Testis (tissue), 5 donors: ENCODE measurements at places on chromosomes 6 and 20. TPM values are rescaled to one million over a fixed set of nuclear protein-coding genes. Genes with fewer than 3 reads are reported as not detected.
A peak's percentile ranks its signal among the peaks of the same experiment; 100 is the strongest.

Gene MLIP
- total RNA-seq = 0.43 TPM

Gene ADGRB3
- 4.3 TPM for total RNA-seq

Gene MLN
- total RNA-seq = not detected

Gene PTGIS
- total RNA-seq = 13.0 TPM

Gene DPPA5
- 0.94 TPM for total RNA-seq

Gene LRFN2
- total RNA-seq = 1.6 TPM

Gene SAMD5
- total RNA-seq = 27.9 TPM

Gene RAET1G
- not detected for total RNA-seq

Gene C20orf144
- total RNA-seq = 119 TPM

Gene PAX1
- total RNA-seq = not detected

Gene CYP39A1
- 13.5 TPM for total RNA-seq

Gene TMX4
- total RNA-seq = 290 TPM

Gene ZSCAN12
- 12.3 TPM for total RNA-seq

Gene WFDC12
- total RNA-seq = not detected

Gene NOX3
- not detected for total RNA-seq

Gene FUT9
- 0.24 TPM for total RNA-seq

- H3K27me3 ChIP-seq = no peaks in the 10 kb centered on the region
- no peak for DNase-seq
- no peak overlapping the region for H3K27ac ChIP-seq
- H3K4me1 ChIP-seq = no peaks in the 10 kb centered on the region
- no peak overlapping the region for H3K4me3 ChIP-seq
Observed at GRCh38 chr6:127453845-127454619, 5.2 kb downstream of the KIAA0408 start.

- H3K4me1 ChIP-seq = no peaks in the 10 kb centered on the region
- no peaks in the 10 kb centered on the region for H3K27me3 ChIP-seq
- H3K36me3 ChIP-seq = no peaks in the 10 kb centered on the region
- H3K27ac ChIP-seq = no peak overlapping the region
Observed at GRCh38 chr6:5174244-5174643, 86.5 kb downstream of the LYRM4 start.

GRCh38 chr6:36688739-36689075, 8.9 kb upstream of the RAB44 start:
- H3K27me3 ChIP-seq = no peaks in the 10 kb centered on the region
- H3K27ac ChIP-seq = no peak overlapping the region
- DNase-seq = no peak
- H3K4me3 ChIP-seq = no peak overlapping the region
- H3K4me1 ChIP-seq = peaks cover 10% of the 10 kb centered on the region
- H3K36me3 ChIP-seq = no peaks in the 10 kb centered on the region

- H3K36me3 ChIP-seq = no peaks in the 10 kb centered on the region
- no peak for DNase-seq
- H3K4me3 ChIP-seq = no peak overlapping the region
- H3K27ac ChIP-seq = no peak overlapping the region
- no peaks in the 10 kb centered on the region for H3K27me3 ChIP-seq
- H3K4me1 ChIP-seq = no peaks in the 10 kb centered on the region
Observed at GRCh38 chr20:51064137-51064536, 41.2 kb upstream of the KCNG1 start.

DNA sequence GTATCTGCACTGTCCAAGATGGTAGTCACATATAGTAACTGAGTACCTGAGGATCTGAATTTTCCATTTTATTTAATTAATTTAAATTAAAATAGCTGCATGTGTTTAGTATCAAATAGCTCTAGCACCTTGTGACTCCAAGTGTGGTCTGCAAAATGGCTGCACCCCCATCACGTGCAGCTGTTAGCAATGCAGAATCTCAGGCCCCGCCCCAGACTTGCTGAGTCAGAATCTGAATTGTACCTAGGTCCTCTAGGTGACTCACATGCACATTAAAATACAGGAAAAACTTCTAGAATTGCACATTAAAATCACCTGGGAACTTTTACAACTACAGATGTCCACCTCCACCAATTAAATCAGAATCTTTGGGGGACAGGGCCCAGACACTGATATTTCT, 19.2 kb upstream of the FAM83C start:
- DNase-seq = no peak
- no peaks in the 10 kb centered on the region for H3K36me3 ChIP-seq
- peaks cover 14% of the 10 kb centered on the region for H3K4me1 ChIP-seq
- no peaks in the 10 kb centered on the region for H3K27me3 ChIP-seq

- H3K36me3 ChIP-seq = no peaks in the 10 kb centered on the region
- H3K27ac ChIP-seq = peak overlapping the region; percentile 74
- peaks cover 71% of the 10 kb centered on the region for H3K4me1 ChIP-seq
- H3K27me3 ChIP-seq = no peaks in the 10 kb centered on the region
- no peak overlapping the region for H3K4me3 ChIP-seq
Observed at GRCh38 chr6:42306439-42307140, 88.9 kb upstream of the MRPS10 start.

- no peak overlapping the region for H3K27ac ChIP-seq
- no peak overlapping the region for H3K4me3 ChIP-seq
- H3K4me1 ChIP-seq = no peaks in the 10 kb centered on the region
- no peak for DNase-seq
- no peaks in the 10 kb centered on the region for H3K27me3 ChIP-seq
Observed at GRCh38 chr6:4884646-4885340, 108.6 kb downstream of the CDYL start.

GRCh38 chr20:41437836-41438235, 71.2 kb upstream of the EMILIN3 start:
- H3K36me3 ChIP-seq = no peaks in the 10 kb centered on the region
- H3K4me1 ChIP-seq = no peaks in the 10 kb centered on the region
- H3K27me3 ChIP-seq = no peaks in the 10 kb centered on the region
- no peak overlapping the region for H3K27ac ChIP-seq
- no peak for DNase-seq

- H3K4me3 ChIP-seq = no peak overlapping the region
- no peak for DNase-seq
- no peaks in the 10 kb centered on the region for H3K36me3 ChIP-seq
- no peaks in the 10 kb centered on the region for H3K4me1 ChIP-seq
- no peak overlapping the region for H3K27ac ChIP-seq
Observed at GRCh38 chr6:133871131-133871530, 17.8 kb upstream of the TCF21 start.

- H3K36me3 ChIP-seq = no peaks in the 10 kb centered on the region
- H3K27me3 ChIP-seq = no peaks in the 10 kb centered on the region
- no peak for DNase-seq
- H3K27ac ChIP-seq = no peak overlapping the region
- no peaks in the 10 kb centered on the region for H3K4me1 ChIP-seq
Observed at GRCh38 chr6:17150096-17150495, 48.2 kb downstream of the STMND1 start.

DNA sequence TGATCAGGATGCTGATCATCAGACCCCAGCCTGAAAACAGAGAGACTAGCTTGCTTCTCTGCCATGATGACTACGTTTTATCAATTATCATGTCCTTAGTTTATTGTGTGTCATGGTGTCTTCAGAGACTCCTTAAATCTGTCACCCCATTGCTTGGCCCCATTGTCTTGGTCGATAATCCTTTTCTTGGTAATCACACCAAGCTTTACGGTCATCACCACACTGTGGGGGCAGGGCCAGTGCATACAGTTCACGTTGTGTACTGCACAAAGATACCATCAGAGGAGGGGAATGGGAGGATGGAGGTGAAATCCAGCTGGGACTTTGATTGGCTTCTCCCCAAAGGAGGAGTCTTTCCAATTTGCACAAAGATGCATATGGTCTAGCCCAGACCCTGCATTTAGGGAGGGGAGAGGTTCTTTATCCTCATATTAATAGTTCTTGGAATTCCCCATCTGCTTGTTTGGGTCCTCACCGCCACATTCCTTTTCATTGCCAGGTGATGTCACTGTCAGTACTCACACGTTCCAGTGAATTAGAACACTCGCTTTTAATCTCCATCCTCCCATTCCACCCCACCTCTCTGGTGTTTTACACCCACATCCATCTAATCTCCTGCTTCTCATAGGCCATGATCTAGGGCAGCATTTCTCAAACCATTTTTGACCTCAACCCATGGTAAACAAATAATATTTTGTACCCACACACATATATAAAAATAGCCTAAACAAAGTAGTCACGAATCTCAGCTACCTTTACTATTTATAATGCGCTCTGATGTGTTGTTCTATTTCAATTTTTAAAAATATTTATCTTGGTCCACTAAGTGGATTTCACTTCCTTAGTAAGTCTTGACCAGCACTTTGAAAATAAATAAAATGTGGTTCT, 5.7 kb downstream of the ETV7 start:
- H3K4me1 ChIP-seq = peaks cover 4% of the 10 kb centered on the region
- no peaks in the 10 kb centered on the region for H3K36me3 ChIP-seq
- DNase-seq = no peak
- no peak overlapping the region for H3K4me3 ChIP-seq

- H3K27me3 ChIP-seq = no peaks in the 10 kb centered on the region
- DNase-seq = no peak
- peaks cover 7% of the 10 kb centered on the region for H3K4me1 ChIP-seq
- no peak overlapping the region for H3K27ac ChIP-seq
- H3K36me3 ChIP-seq = no peaks in the 10 kb centered on the region
Observed at GRCh38 chr20:22719167-22719591, 134.8 kb upstream of the FOXA2 start.

GRCh38 chr6:111379302-111379701, 103.7 kb downstream of the REV3L start:
- no peaks in the 10 kb centered on the region for H3K4me1 ChIP-seq
- DNase-seq = no peak
- H3K4me3 ChIP-seq = no peak overlapping the region

- no peaks in the 10 kb centered on the region for H3K27me3 ChIP-seq
- H3K4me3 ChIP-seq = no peak overlapping the region
- H3K4me1 ChIP-seq = peaks cover 14% of the 10 kb centered on the region
- no peaks in the 10 kb centered on the region for H3K36me3 ChIP-seq
- DNase-seq = no peak
- H3K27ac ChIP-seq = no peak overlapping the region
Observed at GRCh38 chr6:136720045-136720770, 72.1 kb downstream of the MAP3K5 start.

DNA sequence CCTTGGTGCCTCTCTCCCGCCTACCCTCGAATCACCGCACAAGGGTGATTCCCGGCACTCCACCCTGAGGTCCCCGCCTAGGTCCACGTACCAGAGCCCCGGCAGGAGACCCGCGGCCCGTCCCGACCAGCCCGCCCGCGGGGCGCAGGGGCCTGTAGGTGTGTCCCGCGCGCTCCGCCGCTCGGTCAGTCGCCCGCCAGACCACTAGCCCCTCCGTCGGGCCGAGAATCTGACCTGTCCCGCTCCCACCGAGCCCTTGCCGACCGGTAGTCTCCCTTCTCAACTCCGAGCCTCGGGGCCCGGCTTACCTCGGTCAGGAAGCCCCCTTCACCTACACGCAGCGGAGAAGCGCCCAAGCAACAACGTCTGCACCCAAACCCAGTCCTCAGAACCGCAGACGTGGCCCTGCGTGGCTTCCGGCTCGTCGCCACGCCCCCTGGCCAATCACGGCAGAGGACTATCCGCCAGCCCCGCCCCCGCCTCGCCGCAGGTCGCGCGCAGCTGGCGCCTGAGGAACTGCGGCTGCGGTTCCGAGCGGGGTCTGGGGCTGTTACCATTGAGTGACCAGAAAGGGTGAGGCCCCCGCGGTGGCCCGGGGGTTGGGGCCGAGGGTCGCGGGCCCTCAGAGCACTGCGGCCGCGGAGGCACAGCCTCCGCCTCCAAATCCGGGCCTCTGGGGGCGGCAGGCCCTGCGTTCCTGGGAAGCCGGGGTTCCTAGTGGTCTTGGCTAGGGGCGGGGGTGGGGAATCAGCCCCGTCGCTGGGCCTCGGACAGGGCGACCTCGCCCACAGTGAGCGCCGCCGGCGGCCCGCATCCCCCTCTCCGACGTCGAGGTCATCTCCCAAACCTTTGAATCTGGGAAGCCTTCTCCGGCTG, at the start of the genes PGM3 and RWDD2A:
PGM3 (minus strand) TSS at position 395 of the 876 bp plus-strand sequence. CDS start 2,253 bp downstream, outside the sequence.
RWDD2A (plus strand) TSS at position 487 of the 876 bp plus-strand sequence. CDS start 1,095 bp downstream, outside the sequence.
- peaks cover 13% of the 10 kb centered on the region for H3K4me1 ChIP-seq
- peak; percentile 95 for DNase-seq
- peak within 1 kb of the TSS; percentile 84 for H3K4me3 ChIP-seq
- no peaks in the 10 kb centered on the region for H3K36me3 ChIP-seq
- H3K27me3 ChIP-seq = no peaks in the 10 kb centered on the region
- peak within 1 kb of the TSS; percentile 89 for H3K27ac ChIP-seq

DNA sequence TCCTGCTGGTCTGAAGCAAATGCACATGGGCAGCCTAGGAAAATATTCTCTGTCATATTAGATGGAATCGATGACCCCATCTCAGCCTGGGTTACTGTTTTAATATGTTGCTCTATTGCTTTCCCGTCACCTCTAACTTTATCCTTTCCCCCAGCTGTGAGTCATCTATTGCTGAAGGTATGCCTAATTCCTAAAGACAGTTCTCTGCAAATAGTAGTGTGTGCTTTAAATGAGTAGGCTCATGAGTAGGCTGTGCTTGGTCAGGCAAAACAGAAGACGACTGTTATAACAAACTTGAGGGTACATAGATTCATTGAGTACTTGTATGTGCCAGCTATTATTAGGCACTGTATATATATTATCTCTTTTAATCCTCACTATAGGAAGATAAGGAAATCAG, 47.2 kb downstream of the CTNNBL1 start:
- H3K27me3 ChIP-seq = no peaks in the 10 kb centered on the region
- H3K36me3 ChIP-seq = no peaks in the 10 kb centered on the region
- no peak overlapping the region for H3K27ac ChIP-seq
- H3K4me1 ChIP-seq = no peaks in the 10 kb centered on the region

DNA sequence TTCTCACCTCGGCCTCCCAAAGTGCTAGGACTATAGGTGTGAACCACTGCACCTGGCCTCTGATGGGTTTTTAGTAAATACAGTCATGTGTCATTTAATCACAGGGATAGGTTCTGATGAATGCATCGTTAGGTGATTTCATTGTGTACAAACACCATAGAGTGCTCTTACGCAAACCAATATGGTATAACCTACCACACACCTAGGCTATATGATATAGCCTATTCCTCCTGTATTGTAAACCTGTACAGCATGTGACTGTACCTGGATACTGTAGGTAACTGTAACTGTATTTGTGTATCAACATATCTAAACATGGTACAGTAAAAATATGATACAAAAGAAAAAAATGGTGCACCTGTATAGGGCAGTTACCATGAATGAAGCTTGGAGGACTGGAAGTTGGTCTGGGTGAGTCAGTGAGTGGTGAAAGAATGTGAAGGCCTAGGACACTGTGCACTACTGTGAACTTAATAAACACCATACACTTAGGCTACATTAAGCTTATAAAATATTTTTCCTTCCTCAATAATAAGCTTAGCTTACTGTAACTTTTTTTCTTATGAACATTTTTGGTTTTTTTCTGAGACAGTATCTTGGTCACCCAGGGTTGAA, 10.0 kb downstream of the BICRAL start:
- H3K4me3 ChIP-seq = no peak overlapping the region
- H3K27me3 ChIP-seq = no peaks in the 10 kb centered on the region
- H3K4me1 ChIP-seq = peaks cover 23% of the 10 kb centered on the region

- no peak overlapping the region for H3K4me3 ChIP-seq
- H3K4me1 ChIP-seq = no peaks in the 10 kb centered on the region
- no peaks in the 10 kb centered on the region for H3K36me3 ChIP-seq
Observed at GRCh38 chr6:19602434-19603013, 234.6 kb upstream of the ID4 start.

- no peaks in the 10 kb centered on the region for H3K4me1 ChIP-seq
- H3K27ac ChIP-seq = no peak overlapping the region
- no peaks in the 10 kb centered on the region for H3K36me3 ChIP-seq
- no peaks in the 10 kb centered on the region for H3K27me3 ChIP-seq
Observed at GRCh38 chr20:6287471-6287870, 164.6 kb upstream of the FERMT1 start.
